ENCODE measurements at places on chromosomes 2 and 18. TPM values are rescaled to one million over a fixed set of nuclear protein-coding genes. Genes with fewer than 3 reads are reported as not detected.
A peak's percentile ranks its signal among the peaks of the same experiment; 100 is the strongest.

Gene CCT4
- total RNA-seq: 342 TPM

Gene DSG1
- total RNA-seq: not detected

Gene SERPINB12
- not detected for total RNA-seq

Gene TPO
- not detected for total RNA-seq

Gene SLC11A1
- 0.43 TPM for total RNA-seq

- no peak for DNase-seq
Observed at GRCh38 chr2:238698451-238699306, 149.2 kb upstream of the TWIST2 start.

- no peak for DNase-seq
Observed at GRCh38 chr2:241863536-241863954, 4.9 kb upstream of the PDCD1 start.

GRCh38 chr2:160492401-160493226 is 993 bp downstream of the RBMS1 start:
- peak; percentile 90 for DNase-seq

GRCh38 chr2:134120733-134121630 is 132.9 kb upstream of the MGAT5 start:
- no peak for DNase-seq

- DNase-seq: no peak
Observed at GRCh38 chr18:24964216-24964615, 387.8 kb downstream of the ZNF521 start.

DNA sequence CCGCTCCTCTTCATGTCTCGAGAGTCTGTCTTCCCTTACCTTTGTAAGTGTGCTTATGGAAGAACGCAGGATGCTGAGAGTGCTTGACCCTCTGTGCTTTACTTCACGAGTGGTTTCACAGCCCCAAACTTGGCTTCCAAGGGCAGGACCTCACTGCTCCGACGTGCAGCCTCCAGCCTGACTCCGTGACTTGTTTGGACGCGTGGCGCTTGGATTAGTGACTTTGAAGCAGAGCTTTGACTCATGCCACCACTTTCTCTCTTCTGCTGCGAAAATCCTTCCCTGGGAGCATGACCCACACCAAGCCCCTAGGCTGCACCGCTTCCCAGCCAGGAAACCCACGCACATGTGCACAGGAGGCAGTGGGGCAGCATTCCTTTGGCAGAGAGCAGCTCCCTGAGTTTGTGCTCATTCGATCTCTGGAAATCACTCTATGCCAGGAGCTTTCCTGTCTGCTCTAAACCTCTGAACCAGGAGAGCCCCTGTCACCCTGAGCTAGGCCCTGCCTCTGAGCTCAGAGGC is 207.8 kb upstream of the HS6ST1 start:
- DNase-seq: no peak

DNA sequence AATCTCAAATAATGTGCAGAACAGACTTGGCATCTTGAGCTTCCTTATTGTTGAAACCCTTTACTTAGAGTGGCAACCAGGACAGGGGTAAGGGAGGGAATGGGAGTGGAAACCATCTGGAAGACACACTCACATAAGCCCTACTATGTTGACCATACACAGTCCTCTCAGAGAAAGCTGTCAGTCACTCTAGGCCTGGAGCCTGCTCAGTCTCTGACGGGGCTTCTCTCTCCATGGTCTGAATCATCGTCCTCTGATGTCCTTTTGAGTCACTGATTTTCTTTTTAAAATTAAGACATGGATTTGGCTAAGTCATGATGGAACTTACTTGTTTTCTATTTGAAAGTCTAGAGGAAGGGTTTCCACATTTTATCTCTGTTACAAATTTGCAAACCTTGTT is 74.0 kb downstream of the MYO1B start:
- no peak for DNase-seq

- no peak for DNase-seq
Observed at GRCh38 chr2:99395589-99396130, 58.5 kb downstream of the EIF5B start.

Data from H1 (cell line).